ENCODE measurements at places on chromosomes 16 and 17.

GRCh38 chr16:8510160-8510559 lies 80.2 kb downstream of the TMEM114 start:
- no peak for DNase-seq

GRCh38 chr16:80105160-80105559 lies 435.6 kb upstream of the DYNLRB2 start:
- no peak for DNase-seq

DNA sequence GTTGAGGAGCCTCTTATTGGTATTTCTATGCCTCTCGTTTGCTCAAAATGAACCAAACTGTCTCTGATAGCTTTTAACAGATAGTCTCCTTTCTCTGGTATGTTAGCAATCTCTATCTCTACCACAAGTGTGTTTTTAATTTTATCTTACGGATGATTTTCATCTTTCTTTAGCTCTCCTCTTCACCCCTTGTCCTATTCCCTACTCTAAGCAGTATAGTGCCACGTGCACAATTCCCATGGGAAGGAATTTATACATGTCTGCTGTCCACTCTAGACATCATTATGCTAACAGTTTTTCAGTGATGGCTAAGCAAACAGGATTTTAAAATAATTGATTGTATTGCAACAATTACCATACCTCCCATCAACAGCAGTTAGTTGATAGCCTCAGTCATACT lies 177.3 kb downstream of the CYB561 start:
- no peak for DNase-seq

GRCh38 chr17:74085434-74085833 lies 118.0 kb upstream of the RPL38 start:
- no peak for DNase-seq

GRCh38 chr16:20874088-20874581 lies 26.0 kb downstream of the DCUN1D3 start:
- no peak for DNase-seq

DNA sequence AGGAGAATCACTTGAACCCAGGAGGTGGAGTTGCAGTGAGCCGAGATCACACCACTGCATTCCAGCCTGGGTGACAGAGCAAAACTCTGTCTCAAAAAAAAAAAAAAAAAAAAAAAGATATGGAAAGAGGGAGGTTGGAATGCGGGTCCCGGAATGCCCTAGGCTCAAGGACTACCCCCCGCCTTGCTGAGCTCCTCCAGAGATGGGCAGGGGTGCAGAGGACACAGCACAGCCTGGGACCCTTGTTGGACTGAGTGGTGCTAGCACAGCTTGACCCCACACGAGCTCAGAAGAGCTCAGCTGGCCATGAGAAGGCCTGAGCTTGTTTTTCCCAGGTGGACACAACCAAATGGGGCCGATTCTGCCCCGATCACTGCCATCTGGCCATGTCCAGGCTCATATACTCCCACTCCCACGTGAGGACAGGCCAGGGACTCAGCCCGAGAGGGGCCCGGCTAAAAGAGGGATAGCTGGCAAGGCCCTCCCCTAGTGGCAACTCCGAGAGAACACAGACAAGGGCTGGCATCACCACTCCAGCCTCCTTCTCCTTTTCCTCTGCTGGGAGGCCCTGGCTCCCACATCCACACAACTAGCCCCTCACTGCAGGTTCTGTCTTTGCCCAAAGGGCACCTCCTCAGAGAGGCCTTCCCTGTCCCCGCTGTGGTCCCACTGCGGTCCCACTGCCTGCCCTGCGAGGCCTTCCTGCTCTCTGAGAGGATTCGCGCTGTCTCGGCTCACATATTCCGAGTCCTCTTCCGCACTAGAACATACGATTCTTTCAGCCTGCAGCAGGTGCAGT lies 11.0 kb downstream of the SGCA start:
- DNase-seq: no peak

DNA sequence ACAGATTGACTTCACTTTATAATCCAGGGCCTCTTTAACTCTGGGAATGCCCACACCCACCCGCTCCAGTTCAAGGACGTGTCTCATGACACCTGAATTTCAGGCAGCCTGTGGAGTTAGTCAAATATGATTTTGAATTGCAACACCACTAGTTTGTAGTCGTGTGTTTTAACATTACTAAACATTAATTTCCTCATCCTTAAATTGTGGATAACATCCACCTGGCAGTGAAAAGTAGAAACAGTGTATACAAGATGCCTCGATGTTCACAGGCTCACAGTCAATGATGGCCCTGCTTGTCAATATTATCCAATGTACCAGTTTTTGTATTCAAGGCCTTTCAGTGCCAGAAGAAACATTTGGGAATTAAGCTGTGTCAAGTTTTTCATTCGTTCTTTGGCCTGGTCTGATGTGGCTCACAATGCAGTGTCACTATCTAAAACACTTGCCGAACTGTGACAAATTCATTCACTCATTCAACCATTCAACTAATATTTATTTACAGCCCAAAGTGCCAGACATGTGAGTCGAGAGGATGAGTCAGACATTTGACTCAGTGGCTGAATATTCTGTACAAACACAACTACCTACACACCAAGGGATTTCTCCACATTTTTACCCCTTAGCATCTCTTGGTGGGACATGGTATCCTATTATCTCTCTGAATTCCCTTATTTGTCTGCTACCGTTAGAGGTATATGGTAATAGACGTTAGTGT lies 1.4 kb downstream of the MEIOB start:
- DNase-seq: no peak

DNA sequence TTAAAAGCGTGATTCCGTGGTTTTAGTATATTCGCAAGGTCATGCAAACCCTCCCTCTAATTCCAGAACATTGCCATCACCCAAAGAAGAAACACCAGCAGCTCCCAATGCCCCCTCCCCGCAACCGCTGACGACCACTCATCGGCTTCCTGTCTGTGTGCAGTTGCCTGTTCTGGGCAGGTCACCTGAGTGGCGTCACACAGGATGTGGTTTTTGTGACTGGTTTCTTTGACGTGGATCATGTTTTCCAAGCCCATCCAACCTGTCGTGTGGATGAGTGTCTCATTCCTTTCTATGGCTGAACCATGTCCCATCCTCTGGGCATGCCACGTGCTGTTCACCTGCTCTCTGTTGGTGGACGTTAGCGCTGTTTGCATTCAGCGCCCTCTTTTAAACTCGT lies 8.2 kb upstream of the ATP2C2 start:
- peak; percentile 13 for DNase-seq

- no peak for DNase-seq
Observed at GRCh38 chr16:30758988-30759491, 2.8 kb downstream of the CFAP119 start.

- DNase-seq: no peak
Observed at GRCh38 chr17:52178012-52178411, 19.5 kb upstream of the CA10 start.

GRCh38 chr17:43330876-43331639 lies 67.7 kb upstream of the ARL4D start:
- no peak for DNase-seq

GRCh38 chr16:3101018-3101840 lies 2.1 kb upstream of the ZSCAN10 start:
- DNase-seq: no peak
